ENCODE measurements at places on chromosomes 3 and 15.

DNA sequence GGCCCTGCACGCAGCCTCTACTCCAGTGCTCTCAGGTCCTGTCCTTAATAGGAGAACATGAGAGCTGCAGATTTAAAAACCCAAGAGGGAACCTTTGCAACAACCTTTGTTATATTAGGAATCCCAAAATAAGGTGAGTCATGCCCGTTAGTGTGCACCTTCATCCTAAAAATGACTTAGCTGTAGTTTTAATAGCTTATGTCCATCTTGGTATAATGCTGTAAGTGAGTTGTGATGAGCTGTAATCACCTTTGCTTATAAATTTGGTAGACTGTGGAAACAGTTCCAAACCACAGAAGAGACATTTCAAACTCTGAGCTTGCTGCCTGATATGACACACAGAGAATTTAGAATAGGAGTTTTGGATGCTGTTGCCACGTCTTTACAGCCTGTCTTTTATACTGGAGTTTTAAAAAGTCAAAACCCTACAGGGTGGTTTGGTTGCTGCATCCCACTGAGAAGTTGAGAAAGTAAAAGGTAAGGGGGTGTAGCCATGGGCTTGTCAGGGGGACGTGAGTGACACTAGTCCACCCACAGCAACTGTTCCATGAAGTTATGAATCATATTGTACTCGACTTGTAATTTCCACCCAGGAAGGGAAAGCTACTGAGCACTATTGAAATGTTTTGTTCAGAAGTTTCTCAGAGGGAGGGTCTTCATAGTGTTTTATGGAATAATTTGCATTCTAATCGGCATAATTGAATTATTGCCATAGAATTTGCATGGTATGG lies 27.4 kb upstream of the CD47 start:
- no peak for DNase-seq

DNA sequence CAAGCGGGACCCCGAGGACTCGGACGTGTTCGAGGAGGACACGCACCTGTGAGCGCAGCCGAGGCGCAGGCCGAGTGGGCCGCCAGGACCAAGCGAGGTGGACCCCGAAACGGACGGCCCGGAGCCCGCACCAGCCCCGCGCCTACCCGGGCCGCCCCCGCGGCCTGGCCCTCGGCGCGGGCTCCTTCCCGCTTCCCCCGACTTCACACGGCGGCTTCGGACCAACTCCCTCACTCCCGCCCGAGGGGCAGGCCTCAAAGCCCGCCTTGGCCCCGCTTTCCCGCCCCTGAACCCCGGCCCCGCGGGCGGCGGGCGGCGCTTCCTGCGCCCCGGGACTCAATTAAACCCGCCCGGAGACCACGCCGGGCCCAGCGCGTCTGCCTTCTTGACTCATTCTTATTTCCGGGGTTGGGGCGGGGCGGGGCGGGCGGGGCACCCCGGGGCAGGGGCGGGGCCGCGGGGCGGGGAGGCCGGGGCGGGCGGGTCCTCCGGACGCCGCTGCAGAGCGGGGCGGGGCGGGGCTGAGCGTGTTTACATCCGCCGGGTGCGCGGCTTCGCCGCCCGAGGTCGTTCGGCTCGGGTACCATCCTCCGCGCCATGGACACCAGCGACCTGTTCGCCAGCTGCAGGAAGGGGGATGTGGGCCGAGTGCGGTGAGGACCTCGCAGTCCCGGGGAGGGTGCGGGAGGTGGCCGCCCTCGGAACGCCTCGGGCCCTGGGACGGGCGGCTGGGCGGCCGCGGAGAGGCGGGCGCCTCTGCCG lies at the start of gene ABTB1:
ABTB1 (plus strand) TSS at position 524 of the 762 bp plus-strand sequence; CDS start at position 598, 74 bp downstream.
- DNase-seq, result peak; percentile 93

DNA sequence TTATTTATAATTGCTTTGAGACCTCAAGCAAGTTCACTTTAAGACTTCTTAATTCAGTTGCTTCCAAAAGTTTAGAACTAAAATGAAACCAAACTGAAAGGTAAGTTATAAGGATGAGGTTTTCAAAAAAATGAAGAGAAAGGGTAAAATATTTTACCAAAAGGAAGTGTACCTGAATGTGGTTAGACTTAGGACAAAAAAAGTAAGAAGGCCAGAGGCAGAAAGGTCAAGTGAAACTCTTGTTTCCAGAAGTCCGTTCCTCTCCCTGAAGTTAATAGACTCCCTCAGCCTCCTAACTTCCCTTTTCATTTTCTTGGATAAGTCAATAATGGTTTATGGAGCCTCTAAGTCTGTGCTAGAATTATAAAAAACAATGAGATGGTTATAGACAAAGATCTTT lies 16.6 kb downstream of the BTLA start:
- DNase-seq, result no peak

DNA sequence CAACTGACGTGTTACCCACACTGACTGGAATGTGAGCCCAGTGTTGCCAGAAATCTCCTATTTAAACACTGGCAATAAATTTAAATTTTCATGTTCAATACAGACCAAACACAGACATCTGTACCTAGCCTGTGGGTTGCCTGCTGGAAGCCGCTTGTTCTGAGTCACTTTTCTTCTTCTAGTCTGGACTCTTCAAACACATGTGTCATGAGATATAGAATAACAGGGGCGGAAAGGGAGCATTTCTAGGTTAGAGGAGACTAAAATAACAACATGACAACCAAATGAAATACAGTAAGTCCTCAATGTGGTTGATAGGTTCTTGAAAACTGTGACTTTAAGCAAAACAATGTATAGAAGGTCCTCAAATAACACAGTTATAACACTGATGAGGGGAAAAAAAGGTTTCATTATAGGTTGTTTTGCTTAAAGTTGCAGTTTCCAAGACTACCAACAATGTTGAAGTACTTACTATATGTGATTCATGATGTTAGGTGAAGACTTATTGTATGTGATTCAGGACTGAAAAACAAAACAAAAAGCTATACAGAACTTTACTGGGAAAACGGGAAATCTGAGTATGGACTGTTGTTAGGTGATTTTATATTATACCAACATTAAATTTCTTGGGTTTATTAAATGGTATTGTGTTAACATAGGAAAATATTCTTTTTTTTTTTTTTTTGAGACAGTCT lies 63.1 kb downstream of the PRKAR2A start:
- DNase-seq, result no peak

DNA sequence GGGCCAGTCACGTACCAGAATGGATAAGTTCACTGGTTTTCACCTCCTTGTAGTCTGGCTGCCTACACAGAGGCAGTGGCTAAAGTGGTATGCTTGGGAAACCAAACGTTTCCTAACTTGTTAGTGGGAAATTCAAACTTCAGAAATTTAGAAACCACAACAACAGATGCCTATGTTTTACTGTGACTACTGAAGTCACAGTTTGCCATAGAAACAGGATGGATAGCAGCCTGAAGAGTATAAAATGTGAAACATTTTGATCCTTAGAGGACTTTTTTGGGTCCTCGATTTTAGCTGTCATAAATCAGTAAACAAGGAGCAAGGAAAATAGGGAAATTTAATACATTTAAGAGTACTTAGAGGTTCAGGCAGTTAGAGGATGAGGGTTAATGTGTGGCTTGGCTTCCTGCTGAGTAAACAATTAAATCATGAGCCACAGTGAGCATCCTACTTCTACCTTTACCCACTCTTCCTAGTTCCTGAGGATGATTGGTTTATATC lies 48.6 kb downstream of the CMSS1 start:
- no peak for DNase-seq

DNA sequence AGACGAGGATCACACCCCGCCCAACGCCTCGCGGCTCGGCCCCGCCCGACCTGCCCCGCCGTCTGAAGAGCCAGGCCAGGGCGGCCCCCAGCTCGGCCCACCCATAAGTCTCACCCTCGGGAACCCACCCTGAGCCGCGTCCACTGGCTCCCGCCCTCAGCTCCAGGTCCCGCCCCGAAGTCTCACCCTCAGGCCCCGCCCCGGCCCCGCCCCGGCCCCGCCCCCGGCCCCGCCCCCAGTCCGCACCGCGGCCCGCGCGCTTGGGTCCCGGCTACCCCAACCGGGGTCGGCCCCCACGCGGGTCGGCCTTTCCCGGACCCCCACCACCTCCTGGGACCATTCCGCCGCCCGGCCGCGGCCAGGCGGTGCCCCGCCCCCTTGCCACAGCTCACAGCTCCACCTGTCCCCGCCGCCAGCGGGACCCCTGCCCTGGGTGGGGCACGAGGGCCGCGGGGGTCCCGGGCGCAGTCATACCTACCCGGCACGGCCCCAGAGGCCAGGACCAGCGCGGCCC lies 489 bp downstream of the CSPG5 start:
- peak; percentile 66 for DNase-seq

DNA sequence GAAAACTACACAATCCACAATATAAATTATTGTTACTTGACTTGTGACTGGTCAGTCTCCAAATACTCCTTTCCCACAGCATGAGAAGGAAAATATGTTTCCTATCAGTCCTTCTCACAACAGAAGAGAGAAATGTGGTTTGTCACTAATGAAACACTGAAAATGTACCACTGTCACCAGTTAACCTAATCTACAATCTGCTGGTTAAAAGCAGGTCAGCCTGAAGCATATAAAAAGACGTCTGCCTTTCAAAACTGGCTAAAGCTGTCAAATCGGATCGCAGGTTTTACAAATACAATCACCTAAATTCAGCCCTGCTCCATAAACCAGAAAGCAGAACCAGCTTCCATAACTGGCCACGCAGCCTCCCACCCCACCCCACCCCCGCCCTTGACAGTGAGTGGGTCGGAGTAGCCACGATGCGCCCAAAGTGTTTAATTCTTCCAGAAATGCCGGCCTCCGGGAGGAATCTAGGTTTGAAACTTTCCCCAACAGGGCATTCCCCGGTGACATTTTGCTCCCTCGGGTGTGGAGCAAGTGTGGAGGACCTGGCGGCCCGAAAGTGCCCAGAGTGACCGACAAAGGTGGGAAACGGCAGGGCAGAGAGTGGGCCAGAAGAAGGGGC lies 682 bp downstream of the ETFA start:
- no peak for DNase-seq

DNA sequence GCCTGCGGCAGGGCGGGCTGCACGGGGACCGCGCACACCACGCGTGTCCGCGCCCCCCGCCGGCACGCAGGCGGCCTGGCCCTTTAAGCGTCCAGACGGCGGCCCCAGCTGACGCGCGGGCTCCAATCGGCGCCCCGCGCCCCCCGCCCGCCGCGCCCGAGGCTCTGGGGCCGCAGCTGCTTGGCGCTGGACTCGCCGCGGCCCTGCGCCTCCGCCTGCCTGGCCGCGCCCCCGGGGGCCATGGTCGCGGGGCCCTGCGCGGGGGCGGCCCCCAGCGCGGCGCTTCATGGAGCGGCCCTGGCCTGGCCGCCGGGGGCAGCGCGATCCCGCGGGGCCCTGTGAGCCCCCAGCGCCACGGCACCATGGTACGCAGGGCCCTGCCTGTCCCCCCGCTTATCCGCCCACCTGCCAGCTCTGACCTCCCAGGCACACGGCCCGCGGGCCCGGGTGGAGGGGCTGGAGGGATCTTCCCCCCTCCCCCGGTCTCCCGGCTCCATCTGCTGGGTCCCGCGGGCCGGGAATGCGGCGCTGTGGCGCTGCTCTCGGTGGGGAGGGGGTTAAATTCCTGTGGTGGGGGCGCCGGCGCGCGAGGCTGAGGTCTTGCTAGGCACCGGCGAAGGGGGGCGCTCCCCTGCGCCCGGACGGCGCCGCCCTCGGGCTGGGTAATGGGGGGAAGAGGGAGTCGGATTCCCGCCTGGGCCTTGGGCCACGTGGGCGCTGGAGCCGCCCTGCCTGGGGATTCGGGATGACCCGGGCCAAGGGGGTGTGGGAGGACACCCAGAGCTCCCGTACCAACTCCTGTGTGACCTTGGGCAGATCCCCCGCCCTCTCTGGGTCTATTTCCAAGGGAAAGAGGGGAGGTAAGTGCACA lies 1.1 kb downstream of the ZBTB47 start:
- DNase-seq, result peak; percentile 75

DNA sequence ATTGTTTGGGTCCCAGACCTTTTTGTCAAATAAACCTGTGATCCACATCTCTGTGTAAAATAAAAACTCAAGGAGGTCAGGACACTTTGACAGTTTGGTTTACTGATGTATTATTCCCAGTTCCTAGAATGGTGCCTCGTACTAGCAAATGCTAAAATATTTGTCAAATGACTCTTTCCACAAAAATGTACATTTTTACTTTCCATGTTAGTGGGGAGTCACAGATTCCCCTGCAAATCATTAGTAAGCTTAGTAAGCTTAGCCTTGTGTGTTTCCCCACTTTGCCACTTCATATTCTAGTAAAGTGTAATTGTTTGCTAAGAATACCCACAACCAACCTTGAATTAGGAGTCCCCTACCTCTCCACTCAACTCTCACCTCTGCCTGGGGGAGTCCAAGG lies 2.4 kb upstream of the MAGI1 start:
- no peak for DNase-seq

GRCh38 chr3:29612536-29612935 lies 331.7 kb downstream of the RBMS3 start:
- no peak for DNase-seq

All from mucosa of descending colon (tissue), 3 donors.